Left ventricle myocardium inferior (tissue), 1 donor: ENCODE measurements at places on chromosomes 11 and 22. TPM values are rescaled to one million over a fixed set of nuclear protein-coding genes. Genes with fewer than 3 reads are reported as not detected.

GRCh38 chr11:87259736-87260135 lies 222.0 kb downstream of the TMEM135 start:
- no peaks in the 10 kb centered on the region for H3K36me3 ChIP-seq
- no peak overlapping the region for H3K27ac ChIP-seq
- peaks cover 17% of the 10 kb centered on the region for H3K4me1 ChIP-seq
- no peaks in the 10 kb centered on the region for H3K27me3 ChIP-seq
- H3K4me3 ChIP-seq = no peak overlapping the region

The PTGDR2 gene
- total RNA-seq = 2.3 TPM

- no peaks in the 10 kb centered on the region for H3K27me3 ChIP-seq
- peak within 1 kb of the TSS; percentile 84 for H3K4me3 ChIP-seq
- DNase-seq = peak; percentile 90
Measured at GRCh38 chr11:94767701-94768601, at the start of gene AMOTL1. Gene AMOTL1, plus strand, starts transcription at chr11:94768356. Its CDS starts 156 bp downstream, at chr11:94768512.

DNA sequence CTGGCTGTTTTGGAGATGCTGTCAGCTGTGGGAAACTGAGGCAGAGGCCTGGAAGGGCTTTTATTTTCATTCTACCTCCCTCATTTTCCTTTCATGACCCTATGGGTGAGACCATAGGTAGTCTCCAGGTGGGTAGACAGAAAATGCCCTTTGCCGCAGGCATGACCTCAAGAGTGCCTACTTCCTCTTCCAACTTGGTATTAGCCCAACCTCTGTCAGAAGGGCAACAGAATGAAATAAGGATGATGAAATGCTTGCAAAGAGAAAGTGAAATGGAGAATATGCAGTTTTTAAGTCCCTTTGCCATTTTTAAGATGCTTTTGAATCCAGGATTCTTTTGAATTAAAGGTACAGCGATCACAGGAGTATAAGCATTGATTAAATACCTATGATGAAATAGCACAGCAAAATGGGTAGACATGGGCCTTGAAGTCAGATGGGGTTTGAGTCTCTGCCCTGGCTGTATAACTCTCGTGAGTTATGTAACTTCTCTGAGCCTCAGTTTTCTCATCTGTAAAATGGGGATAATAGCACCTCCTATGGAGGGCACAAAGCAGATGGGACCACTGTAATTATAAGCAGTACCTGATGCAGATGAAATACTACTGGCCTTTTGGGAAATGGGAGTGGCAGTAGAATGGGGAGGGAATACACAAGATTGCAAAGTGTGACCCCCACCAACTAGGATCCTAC lies 3.7 kb downstream of the ASPHD2 start:
- no peak for DNase-seq
- H3K36me3 ChIP-seq = no peaks in the 10 kb centered on the region
- H3K27me3 ChIP-seq = peaks cover 64% of the 10 kb centered on the region
- H3K4me1 ChIP-seq = peaks cover 12% of the 10 kb centered on the region
- no peak overlapping the region for H3K4me3 ChIP-seq

GRCh38 chr11:123416566-123416965 lies 13.5 kb upstream of the GRAMD1B start:
- DNase-seq = no peak
- H3K27ac ChIP-seq = no peak overlapping the region
- H3K4me1 ChIP-seq = no peaks in the 10 kb centered on the region
- H3K4me3 ChIP-seq = no peak overlapping the region

DNA sequence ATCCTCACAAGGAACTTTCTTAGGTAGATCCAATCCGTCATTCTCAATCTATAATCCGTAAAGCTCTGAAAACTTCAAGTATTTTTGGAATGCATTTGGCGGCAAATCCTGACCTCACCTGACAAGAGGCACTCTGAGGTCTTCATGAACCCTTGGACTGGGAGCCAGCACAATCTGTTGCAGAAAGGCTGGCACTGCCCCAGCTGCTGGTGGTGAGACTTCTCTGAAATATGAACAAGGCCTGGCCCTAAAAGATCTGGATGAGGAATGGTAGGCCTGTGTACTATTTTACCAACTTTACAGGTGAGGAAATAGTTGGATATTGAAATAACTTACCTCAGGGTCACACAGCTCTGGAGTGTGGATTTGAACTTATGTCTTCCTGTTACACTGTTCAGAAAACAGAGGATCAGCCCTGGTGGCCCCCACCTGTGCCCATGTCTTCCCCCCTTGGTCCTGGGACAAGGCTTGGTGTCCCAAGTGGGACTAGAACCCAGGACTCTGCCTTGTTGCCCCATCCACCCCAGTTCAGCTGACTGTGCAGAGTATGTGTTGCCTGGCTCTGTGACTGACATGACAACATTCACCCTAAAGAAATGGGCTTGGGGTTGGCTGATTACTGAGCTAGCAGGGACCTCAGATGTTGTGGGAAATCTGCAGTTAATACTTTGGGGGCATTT lies 471.4 kb downstream of the MN1 start:
- peaks cover 80% of the 10 kb centered on the region for H3K27me3 ChIP-seq
- no peak overlapping the region for H3K27ac ChIP-seq
- no peaks in the 10 kb centered on the region for H3K4me1 ChIP-seq
- no peak for DNase-seq

The PLAAT5 gene
- total RNA-seq = 1.4 TPM

- no peak for DNase-seq
- no peaks in the 10 kb centered on the region for H3K27me3 ChIP-seq
- H3K4me1 ChIP-seq = peaks cover 14% of the 10 kb centered on the region
- no peak overlapping the region for H3K27ac ChIP-seq
- no peaks in the 10 kb centered on the region for H3K36me3 ChIP-seq
- H3K4me3 ChIP-seq = no peak overlapping the region
Measured at GRCh38 chr11:8532475-8532874, 61.6 kb downstream of the STK33 start.

GRCh38 chr11:63880403-63880790 lies 36.6 kb downstream of the RCOR2 start:
- H3K36me3 ChIP-seq = peaks cover 6% of the 10 kb centered on the region
- peaks cover 86% of the 10 kb centered on the region for H3K4me1 ChIP-seq
- H3K27me3 ChIP-seq = no peaks in the 10 kb centered on the region

DNA sequence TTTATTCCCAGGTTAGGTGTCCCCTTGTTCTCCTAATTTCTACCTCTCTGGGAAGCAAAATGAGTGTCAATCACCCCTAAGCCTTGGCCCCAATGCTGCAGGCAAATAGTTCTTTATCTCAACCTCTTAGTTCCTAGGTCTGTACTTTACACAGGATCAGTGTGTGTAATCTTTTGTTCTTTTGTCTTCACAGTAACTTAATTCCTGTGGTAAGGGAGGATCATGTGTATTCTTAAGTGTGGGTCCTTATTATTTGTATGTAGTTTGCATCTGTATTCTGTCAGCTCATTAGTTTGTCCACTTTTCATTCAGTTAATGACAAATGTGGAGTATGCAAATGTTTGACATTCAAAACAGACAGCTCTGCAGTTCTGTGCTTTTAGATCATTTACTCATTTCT lies 166.7 kb downstream of the FAT3 start:
- peaks cover 34% of the 10 kb centered on the region for H3K27me3 ChIP-seq
- no peak overlapping the region for H3K4me3 ChIP-seq
- H3K4me1 ChIP-seq = no peaks in the 10 kb centered on the region
- H3K27ac ChIP-seq = no peak overlapping the region
- no peaks in the 10 kb centered on the region for H3K36me3 ChIP-seq

GRCh38 chr11:64400102-64400501 lies 41.1 kb downstream of the RPS6KA4 start:
- DNase-seq = no peak
- H3K4me1 ChIP-seq = peaks cover 20% of the 10 kb centered on the region
- no peak overlapping the region for H3K27ac ChIP-seq
- H3K4me3 ChIP-seq = no peak overlapping the region
- H3K27me3 ChIP-seq = peaks cover 9% of the 10 kb centered on the region

GRCh38 chr22:38924347-38924952 lies 33.0 kb upstream of the APOBEC3A start:
- H3K36me3 ChIP-seq = no peaks in the 10 kb centered on the region
- H3K27ac ChIP-seq = peak overlapping the region; percentile 92
- peaks cover 21% of the 10 kb centered on the region for H3K27me3 ChIP-seq
- H3K4me3 ChIP-seq = peak overlapping the region; percentile 56
- H3K4me1 ChIP-seq = peaks cover 36% of the 10 kb centered on the region

GRCh38 chr11:86940122-86940777 lies 14.9 kb downstream of the FZD4 start:
- H3K4me1 ChIP-seq = peaks cover 77% of the 10 kb centered on the region
- H3K4me3 ChIP-seq = peak overlapping the region; percentile 52
- peak overlapping the region; percentile 90 for H3K27ac ChIP-seq
- no peaks in the 10 kb centered on the region for H3K27me3 ChIP-seq
- H3K36me3 ChIP-seq = peaks cover 16% of the 10 kb centered on the region

GRCh38 chr11:125091247-125091876 lies 20.1 kb downstream of the TMEM218 start:
- no peak for DNase-seq
- H3K27me3 ChIP-seq = no peaks in the 10 kb centered on the region
- H3K36me3 ChIP-seq = peaks cover 14% of the 10 kb centered on the region
- peaks cover 9% of the 10 kb centered on the region for H3K4me1 ChIP-seq

GRCh38 chr11:76277298-76278175 lies 71.2 kb upstream of the WNT11 start:
- H3K27ac ChIP-seq = no peak overlapping the region
- no peaks in the 10 kb centered on the region for H3K27me3 ChIP-seq
- H3K4me3 ChIP-seq = no peak overlapping the region
- DNase-seq = no peak
- no peaks in the 10 kb centered on the region for H3K36me3 ChIP-seq

GRCh38 chr22:48474881-48475280 lies 1352.8 kb downstream of the BRD1 start:
- peaks cover 59% of the 10 kb centered on the region for H3K27me3 ChIP-seq
- H3K4me3 ChIP-seq = no peak overlapping the region
- peaks cover 4% of the 10 kb centered on the region for H3K4me1 ChIP-seq
- H3K27ac ChIP-seq = no peak overlapping the region
- DNase-seq = no peak

- H3K4me1 ChIP-seq = peaks cover 31% of the 10 kb centered on the region
- no peak for DNase-seq
- peak overlapping the region; percentile 61 for H3K4me3 ChIP-seq
- no peak overlapping the region for H3K27ac ChIP-seq
- H3K27me3 ChIP-seq = no peaks in the 10 kb centered on the region
Measured at GRCh38 chr11:114298710-114299109, 2.5 kb downstream of the NNMT start.

DNA sequence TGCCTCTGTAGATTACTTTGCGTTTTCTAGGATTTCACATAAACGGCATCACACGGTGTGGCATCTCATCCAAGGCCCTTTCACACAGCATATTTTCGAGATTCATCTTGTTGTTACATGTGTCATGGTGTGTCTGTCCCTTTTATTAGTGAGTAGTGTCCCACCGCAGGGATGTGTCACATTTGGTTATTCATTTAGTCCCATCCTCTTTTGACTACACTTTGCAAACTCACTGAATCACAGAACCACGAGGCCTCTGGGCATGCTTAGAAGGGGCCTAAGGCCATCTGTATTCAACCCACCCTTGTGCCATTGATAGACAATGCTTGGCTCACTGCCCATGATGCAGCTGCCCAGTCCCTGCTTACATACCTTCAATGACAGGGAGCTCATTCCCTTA lies 4.2 kb upstream of the RAC2 start:
- no peak overlapping the region for H3K27ac ChIP-seq
- H3K4me1 ChIP-seq = peaks cover 5% of the 10 kb centered on the region
- no peaks in the 10 kb centered on the region for H3K36me3 ChIP-seq
- no peak overlapping the region for H3K4me3 ChIP-seq
